ENCODE measurements at places on chromosomes 5 and 9. TPM values are rescaled to one million over a fixed set of nuclear protein-coding genes. Genes with fewer than 3 reads are reported as not detected.

DNA sequence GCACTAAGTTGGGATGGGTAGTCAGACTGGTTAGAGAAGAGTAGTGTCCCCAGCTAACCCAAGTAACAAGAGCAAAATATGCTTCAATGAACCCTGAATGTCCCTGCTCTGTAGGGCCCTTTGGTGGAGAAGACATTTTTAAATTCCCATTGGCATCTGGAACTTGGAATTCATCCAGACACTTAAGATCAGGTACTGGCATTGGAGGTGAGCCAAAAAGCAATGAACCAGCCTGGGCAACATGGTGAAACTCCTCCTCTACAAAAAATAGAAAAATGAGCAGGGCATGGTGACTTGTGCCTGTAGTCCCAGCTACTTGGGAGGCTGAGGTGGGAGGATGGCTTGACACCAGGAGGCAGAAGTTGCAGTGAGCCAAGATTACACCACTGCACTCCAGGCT, 58.9 kb upstream of the ZNF618 start:
- DNase-seq: no peak

- DNase-seq: no peak
These were observed 167.5 kb downstream of the HACD4 start for GRCh38 chr9:20863945-20864344.

DNA sequence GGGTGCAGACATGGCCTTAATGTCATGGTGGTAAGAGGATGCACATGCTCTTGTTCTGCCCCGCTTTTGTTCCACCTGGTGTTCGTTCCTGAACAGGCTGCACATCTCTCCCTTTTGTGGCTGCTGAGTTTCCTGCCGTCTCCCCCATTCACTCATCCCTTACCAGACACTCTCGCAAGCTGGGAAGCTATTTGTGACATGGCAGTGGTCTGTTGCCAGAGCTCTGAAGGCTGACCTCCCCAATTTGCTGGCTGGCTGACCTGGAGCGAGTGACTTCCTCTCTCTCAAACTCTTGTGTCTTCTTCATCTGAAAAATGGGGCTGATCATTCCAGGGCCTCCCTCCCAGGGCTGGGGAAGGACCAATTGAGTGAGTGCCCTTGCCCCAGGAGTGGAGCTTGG, 35.9 kb downstream of the HRH2 start:
- no peak for DNase-seq

DNA sequence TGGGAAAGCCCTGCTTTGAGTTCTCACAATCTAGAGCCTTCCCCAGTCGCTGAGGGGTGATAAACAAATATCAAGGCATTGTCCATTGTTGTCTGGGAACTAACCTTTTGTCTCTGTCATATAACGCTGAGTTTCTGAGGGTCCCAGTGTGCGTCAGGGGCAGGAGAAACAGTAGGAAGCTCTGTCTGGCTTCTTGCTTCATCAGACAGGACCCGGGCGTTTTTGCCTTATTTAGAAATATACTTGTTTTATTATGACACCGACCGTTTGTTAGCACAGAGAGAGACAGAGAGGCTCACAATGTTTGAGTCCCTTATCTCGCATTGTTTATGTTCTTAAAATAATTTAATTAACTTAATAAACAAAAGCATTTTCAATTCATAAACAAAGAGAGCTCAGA, 204.9 kb upstream of the GAS1 start:
- DNase-seq: no peak

DNA sequence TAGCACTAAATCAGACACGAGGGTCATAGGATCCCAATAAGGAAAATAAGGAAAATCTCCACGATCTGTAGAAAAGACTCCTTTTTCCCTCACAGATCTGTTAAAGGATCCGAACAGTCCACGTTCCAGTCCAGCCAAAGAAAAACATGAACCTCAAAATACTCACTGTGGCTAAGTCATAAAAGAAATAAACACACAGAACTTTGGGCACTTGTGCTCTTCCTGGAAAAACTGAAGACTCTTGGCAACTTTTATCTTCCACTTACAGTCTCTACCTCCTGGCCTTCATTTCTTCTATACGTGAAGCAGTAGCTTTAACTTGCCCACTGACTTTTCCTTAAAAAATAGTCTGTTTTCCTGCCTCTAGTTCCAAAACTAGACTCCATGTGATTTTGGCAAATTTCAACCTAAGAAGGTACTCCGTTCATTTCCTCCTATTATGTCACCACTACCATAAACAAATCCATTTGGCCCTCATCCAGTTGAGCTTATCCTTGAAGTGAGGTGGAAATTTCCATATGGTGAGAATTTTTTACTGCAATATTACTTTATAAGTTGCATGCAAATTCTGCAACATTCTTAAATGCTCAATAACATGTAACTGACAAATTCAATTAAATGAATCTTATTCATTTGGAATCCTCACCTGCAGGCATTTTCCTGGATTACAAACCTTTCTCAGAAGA, 5.3 kb upstream of the LHFPL2 start:
- no peak for DNase-seq

The SCGB3A1 gene
- polyA plus RNA-seq: 0.57 TPM

Measured in heart left ventricle (tissue), 16 donors.